ENCODE measurements at places on chromosomes 12 and 14.

- peak; percentile 69 for DNase-seq
Observed at GRCh38 chr12:63779498-63780481, at the start of gene RXYLT1. Gene RXYLT1 (plus strand): TSS chr12:63779909. CDS start chr12:63779961, 52 bp downstream.

- DNase-seq = no peak
Observed at GRCh38 chr12:49965836-49966235, 4.2 kb downstream of the AQP5 start.

- DNase-seq = peak; percentile 21
Observed at GRCh38 chr12:117069926-117070900, 29.0 kb downstream of the TESC start.

GRCh38 chr12:28158353-28158752 lies 31.9 kb upstream of the CCDC91 start:
- DNase-seq = no peak

DNA sequence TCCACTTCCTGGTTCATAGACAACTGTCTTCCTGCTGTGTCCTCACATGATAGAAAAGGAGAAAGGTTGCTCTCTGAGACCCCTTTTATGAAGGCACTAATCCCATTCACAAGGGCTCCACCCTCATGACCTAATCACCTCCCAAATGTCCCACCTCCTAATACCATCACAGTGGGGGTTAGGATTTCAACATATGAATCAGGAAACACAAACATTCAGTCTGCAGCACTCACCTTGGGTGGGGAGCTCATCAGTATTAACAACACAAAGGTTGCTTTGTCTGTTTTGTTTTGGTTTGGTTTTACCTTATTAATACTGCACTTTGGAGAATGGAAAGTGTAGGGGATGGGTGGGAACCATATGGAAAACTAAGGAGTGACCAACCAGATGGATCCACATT lies 10.5 kb upstream of the SMCO2 start:
- DNase-seq = no peak

DNA sequence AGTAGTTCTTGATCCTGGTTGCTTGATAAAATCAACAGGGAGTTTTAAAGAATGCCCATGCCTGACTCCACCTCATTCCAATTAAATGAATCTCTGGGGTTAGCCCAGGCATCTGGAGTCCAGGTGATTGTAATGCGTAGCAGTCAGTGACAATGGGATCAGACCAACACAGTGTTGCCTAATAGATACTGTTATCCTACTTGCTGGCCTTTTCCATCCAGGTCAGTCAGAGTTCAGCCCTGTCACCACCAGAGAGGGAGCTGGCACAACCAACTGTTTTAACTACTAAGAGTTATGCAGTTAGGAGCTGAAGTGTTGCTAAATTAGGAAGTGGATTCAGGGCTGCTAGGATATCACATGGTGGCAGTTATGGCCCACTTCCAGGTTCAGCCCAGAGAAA lies 107.1 kb downstream of the GPR135 start:
- DNase-seq = no peak

DNA sequence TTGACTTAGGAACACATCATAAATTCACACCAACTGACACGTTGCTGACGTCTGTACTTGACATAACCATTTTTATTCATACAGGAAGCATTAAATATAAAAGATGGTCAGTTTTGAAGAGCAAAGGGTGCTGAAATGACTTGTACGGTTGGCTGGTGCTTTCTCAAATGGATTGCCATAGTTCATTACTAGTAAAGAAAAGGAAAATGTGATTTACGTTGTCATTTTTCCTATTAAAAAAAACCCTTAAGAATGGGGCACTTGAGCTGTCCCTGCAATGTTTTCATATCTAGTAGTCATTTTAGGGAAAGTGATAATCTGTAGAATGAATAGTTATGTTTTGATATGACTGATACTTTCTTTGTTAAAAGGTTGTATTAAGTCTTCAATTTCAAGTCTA lies 22.5 kb upstream of the MANSC4 start:
- no peak for DNase-seq

- no peak for DNase-seq
Observed at GRCh38 chr12:113070117-113070906, 13.8 kb downstream of the DTX1 start.

DNA sequence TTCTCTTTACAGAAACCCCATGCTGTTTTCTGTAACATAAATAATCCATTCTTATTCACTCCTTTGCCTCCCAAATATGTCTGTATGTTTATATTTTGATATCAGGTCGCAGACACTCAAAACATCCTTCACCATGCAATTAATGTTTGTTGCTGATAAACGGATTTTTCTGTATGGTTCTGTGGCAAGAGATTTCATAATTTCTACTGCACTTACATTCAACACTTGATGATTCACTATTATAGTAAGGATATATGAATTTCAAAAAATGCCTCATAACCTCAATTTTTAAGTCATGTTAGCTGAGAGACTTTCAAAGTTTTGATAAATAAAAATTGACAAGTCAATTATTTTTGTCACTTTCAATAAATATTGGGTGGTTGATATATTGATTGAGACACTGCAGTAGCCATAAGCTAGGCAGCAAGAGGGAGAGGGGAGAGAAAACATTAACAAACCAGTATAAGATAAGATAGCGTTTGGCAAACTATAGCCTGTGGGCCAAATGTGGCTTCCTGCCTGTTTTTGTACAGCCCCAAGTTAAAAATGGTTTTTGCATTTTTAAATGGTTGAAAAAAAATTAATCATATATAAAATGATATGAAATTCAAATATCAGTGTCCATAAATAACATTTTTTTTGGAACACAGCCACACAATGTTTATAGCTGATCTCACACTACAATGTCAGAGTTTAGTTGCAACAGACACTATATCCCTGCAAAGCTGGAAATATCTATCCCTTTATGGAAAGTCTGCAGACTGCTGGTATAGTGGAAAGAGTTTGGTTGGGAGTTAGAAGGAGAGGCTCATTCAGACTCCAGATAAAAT lies 18.3 kb downstream of the ALDH6A1 start:
- no peak for DNase-seq

DNA sequence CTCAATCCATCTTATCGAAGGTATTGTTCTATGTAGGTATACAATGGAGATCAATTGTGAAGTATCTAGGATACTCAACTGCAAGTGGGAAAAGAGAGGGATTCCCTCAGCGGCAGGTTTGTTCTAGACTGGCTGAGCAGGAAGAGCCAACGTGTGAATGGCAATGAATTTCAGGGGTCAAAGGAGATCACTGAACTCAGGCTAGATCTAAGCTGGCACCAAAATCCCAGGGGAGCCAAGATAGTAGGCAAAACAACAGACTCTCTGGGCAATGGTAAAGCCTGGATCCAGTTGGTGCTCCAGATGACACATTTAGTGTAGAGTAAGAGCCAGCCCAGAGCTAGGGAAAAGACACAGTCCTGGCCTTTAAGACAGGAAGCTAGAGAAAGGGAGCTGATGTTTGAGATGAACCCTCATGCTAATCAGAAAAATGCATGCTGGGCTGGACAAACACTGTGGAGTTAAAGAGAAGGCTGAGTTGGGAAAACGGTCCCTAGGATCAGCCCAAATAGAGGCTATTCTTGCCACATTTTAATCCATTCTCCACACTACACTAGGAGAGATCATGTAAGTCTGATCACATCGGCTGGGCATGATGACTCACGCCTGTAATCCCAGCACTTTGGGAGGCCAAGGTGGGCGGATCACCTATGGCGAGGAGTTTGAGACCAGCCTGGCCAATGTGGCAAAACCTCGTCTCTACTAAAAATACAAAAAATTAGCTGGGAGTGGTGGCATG lies 45.6 kb downstream of the EFCAB11 start:
- DNase-seq = no peak

- DNase-seq = no peak
Observed at GRCh38 chr14:75267141-75267721, 11.4 kb upstream of the FOS start.

- no peak for DNase-seq
Observed at GRCh38 chr14:105854600-105855245, 328.3 kb downstream of the TMEM121 start.

DNA sequence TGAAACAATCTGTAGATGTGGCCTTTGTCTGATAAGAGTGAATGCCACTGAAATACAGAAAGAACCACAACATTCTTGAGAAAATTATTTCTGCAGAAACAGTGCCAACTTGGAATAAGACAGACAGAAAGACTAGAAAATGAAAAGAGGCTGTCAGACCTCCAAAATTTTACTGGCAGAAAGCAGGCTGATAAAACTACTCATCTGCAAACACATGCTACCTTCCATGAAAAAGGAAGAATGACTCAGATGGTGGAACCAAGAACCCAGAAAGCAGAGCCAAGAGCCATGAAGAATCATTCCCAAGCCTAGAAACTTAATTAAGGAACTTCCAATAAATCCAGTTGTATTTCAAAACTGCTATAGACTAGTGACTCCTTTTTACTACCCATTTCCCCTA lies 31.9 kb upstream of the OSBPL8 start:
- no peak for DNase-seq

- DNase-seq = no peak
Observed at GRCh38 chr12:77766224-77766623, 64.5 kb upstream of the NAV3 start.

- DNase-seq = no peak
Observed at GRCh38 chr14:69624136-69624535, 12.7 kb downstream of the SUSD6 start.

DNA sequence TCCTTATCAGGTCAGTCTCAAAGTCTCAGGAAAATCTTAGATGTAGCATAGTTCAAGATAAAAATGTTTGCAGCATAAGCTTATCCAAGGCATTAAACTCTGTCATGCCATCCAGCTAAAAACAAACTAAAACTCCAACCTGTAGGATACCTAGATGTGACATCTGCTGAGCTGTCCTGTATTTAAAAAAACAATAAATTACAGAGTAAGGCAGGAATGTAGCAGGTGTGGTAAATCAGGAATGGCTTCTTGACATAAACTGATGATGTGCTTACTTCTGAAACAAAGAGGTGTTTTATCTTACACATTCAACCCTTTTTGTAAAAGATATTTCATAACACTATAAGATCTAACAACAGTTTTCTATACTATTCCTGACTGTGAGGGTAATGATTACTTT lies 30.6 kb upstream of the DLGAP5 start:
- no peak for DNase-seq

- DNase-seq = no peak
Observed at GRCh38 chr12:128715485-128715884, 108.3 kb downstream of the SLC15A4 start.

DNA sequence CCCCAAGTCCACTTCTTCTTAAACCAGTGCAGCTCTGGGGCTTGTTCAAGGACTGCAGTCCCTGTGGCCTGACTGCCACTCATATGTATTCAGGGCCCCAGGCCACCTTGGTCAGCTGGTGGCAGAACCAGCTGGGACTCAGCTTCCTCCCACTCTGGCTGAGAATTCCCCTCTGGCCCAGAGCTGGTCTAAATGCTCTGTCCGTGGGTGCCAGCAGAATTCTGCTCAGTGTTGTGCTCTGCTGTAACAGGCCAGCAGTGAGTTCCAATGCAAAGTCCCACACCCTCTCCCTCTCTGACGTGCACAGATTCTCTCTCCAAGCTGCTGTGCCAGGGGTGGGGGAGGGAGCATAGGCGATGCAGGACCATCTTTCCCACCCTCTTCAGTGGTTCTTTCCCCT lies 210.4 kb upstream of the RGS6 start:
- no peak for DNase-seq

DNA sequence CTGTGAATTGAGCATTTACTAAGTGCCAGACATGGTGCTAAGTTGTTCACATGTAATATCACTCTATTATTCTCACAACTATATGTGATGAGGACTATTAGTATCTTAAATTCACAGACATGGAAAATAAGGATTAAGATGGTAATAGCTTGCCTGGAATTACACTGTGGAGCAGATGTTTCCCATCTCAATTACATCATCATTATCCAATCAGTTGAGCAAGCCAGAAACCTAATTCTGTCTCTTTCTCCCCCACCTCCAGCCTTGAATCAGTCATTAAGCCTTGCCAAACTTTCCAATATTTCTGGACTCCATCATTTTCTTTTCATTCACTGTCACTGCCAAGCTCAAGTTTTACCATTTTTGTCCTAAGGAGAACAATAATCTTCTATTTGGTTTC lies 287.8 kb upstream of the KITLG start:
- DNase-seq = no peak

- DNase-seq = no peak
Observed at GRCh38 chr12:31687101-31687527, 27.6 kb downstream of the ETFBKMT start.

DNA sequence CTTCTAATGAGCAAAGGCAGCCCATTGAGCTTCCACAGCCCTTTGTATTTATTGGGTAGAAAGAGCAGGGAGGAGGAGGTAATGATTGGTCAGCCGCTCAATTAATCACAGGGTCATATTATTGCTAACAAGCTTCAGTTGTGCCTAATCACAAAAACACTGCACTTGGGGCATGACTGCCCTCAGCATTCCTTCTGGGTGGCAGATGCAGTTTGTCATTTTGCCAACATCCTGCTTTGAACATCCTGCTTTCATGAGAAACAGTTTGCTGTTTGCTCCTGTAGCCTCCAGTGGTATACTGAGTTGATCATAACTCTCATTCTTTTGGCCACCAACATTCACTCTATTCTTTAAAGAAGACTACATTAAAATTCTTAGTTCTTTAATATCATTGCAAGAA lies 462.9 kb upstream of the MIS18BP1 start:
- no peak for DNase-seq

DNA sequence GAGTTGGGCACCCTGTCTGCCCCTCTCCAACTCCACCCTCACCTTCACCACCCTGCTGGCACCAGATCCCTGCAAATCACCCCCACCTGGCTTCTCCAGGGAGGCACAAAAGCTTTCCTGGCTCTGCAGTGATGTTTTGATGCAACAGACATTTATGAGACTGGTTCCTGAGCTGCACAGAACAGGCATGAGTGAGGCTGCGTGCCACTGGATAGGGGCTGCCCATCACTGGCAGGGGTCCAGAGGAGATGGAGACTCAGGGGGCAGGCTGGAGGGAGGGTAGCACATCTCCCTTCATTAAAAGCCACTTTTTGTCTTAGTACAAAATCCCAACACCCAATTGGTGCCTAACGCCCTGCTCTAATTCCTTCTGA lies 17.3 kb upstream of the ZDHHC22 start:
- no peak for DNase-seq

DNA sequence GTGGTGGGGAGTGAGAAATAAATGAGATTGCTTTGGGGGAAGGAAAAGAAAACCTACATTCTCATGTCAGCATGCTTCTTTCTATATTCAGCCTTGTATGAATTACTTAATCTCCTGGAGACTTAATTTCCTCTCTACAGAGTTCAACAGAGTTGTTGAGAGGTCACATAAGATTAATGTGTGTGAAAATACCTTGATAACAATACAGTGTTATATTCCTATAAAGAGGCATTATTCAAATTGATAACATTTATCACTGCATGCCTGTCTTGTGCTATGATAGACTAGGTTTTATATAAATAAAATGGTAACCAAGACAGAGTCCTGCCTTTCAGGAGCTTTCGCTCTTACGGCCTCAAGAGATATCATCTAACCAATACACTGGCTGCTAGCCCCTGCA lies 9.6 kb downstream of the FLRT2 start:
- DNase-seq = no peak

DNA sequence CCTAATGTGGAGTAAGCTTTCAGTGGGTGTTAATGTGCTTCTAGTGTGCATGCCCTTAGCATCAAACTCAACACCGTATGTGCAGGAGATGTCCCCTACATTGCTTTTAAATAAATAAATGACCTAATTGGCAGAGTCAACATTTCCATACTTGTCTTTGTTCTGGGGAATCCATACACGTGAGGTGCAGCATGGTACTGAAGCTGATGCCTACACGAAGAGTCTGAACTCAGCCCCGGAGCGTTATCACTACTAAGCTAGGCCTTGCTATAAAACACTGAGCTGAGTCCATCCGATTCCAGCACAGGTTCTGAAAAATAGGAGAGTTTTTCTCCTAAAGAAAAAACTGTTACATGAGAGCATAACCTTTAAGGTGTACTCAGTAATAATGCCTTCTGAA lies 125.0 kb upstream of the DYRK2 start:
- DNase-seq = no peak

- no peak for DNase-seq
Observed at GRCh38 chr12:94143438-94143837, 4.9 kb upstream of the PLXNC1 start.
